ENCODE measurements at places on chromosomes 5 and 9. TPM values are rescaled to one million over a fixed set of nuclear protein-coding genes. Genes with fewer than 3 reads are reported as not detected.

The FABP6 gene
- total RNA-seq: not detected

The SLF1 gene
- 3.8 TPM for total RNA-seq

GRCh38 chr5:78569441-78569840 lies 79.1 kb downstream of the LHFPL2 start:
- DNase-seq: no peak

GRCh38 chr5:16679863-16680262 lies 63.1 kb upstream of the RETREG1 start:
- no peak for DNase-seq

GRCh38 chr9:37986771-37987258 lies 82.2 kb downstream of the SHB start:
- no peak for DNase-seq

DNA sequence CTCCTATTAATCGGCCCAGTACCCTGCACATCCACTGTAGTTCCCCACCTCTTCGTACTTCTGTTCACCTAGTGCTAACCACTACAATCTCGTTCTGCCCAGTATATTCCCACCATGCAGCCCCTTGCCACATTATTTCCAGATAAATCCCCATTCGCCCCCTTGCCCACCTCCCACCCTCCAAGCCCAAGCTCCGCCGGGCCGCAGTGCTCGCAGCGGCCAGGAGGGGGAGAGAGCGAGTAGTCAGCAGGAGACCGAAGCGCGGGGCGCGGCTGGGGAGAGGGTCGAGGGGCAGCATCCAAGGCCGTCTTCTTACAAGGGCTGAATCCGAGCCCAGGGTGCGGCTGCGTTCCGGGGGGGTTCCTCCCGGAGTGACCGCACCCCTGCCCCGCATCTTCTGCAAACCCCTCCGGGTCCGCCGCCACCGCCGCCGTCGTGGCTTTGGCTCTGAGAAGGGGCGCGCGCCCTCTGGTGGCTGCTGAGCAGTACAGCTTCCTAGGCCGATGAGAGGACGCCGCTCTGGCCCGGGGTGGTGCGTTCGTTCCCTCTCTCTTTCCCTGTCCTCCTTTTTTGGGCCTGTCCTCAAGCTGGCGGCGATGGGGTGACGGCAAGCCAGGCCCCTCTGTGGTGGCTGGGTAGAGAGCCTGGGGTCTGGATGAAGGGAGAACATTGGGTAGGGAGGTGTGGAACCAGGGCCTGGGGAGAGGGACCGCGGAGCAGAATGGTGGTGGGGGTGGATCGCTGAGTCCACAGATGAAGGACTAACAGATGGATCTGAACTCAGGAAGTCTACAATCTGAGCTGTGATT lies 30.0 kb upstream of the PSD2 start:
- DNase-seq: peak; percentile 88

DNA sequence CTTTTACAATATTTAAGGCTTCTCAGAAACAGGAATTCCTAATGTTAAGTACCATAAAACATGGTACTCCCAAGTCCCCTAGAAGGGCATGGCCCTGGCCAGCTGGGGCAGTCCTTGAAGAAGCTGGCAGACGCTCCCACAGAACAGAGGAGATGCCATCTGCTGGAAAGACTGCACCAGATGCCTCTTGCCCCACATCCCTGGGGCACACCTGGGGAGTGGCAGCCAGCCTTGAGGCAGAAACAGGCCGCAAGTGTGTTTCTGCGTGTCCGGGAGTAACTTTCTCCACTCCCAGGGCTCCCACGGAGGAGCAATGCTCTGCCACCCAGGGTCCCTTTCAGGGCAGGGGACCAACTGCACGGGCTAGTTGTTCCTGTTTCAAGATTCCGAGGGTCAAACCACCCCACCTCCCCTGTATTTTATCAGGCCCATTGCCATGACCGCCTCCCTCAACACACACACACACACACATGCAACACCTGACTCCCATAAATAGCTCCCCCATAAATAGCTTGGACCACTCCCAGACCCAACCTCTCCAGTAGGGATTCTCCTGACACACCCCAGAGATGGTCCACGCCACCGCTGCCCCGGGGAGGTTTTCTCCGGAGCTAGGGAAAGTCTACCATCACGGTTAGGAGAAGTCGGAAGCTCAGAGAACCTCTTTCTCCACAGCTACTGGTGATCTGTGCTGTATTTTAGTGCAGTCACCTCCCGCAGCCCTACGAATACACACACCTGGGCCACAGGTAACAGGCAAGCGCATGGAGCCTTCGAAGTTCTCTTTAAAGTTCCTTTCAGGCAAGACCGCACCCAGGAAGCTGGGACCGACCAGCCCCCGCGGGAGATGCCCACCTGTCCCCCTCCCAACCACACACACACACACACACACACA lies 1.5 kb downstream of the SPOCK1 start:
- no peak for DNase-seq

GRCh38 chr9:128552744-128553440 lies 505 bp downstream of the SPTAN1 start:
- DNase-seq: peak; percentile 83

The GTF2H2C gene
- 12.0 TPM for total RNA-seq

The JAKMIP2 gene
- total RNA-seq: not detected

The MAPKAP1 gene
- total RNA-seq: 70.2 TPM

GRCh38 chr5:119417891-119418605 lies 34.2 kb upstream of the HSD17B4 start:
- no peak for DNase-seq

The SCGB3A2 gene
- not detected for total RNA-seq

GRCh38 chr5:57692582-57693487 lies 210.2 kb upstream of the ACTBL2 start:
- peak; percentile 80 for DNase-seq

The NOXA1 gene
- total RNA-seq: 4.5 TPM

DNA sequence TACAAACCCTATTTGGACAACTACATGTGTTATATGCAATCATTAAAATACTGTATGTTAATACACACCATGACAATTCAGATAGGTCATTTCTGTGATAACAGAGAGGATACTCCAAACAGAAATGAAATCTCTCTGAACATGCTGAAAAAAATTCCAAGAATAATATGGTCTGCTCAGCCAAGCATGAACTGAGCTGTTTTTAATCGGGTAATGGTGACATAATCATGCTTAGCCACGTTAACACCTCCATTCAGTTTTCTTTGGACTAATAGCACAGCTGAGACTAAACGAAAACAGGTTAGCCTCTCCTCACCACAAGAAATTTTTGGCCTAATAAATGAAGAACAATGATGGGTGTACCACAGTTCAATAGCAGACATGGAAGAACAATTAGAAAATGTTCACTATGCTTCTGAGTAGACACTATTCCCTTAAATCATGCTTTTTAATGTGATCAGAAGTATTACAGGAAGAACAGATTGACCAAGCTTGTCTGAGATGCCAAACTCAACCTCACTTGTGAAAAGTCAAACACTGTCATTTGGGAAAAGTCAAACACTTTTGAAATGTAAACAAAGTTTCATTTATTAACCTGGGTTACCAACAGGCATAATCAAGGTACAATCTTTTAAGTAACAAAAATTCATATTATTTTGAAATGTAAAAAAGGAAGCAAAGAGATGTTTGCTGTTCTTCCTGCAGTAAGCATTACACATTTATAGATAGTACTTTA lies 19.4 kb downstream of the RAB14 start:
- no peak for DNase-seq

GRCh38 chr5:134567641-134568336 lies 42.3 kb downstream of the JADE2 start:
- no peak for DNase-seq

DNA sequence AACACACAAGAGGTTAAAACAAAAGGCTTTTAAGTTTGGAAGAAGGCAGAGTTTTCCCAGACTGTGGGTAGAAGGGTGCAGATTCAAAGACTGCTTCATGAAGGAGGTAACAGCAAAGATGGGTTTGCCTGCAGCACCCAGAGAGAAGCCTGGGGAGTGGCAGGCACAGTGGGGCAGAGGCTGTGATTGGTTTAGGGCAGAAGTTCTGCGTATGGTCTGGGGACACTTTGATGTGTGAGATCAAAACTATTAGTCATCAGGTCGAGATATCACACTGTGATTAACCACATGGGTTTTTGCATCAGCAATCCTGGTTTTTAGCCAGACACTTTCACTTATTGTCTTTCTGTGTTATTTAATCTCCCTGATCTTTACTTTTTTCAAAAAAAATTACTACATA lies 188.8 kb upstream of the GLRA1 start:
- DNase-seq: no peak

The WHRN gene
- 13.8 TPM for total RNA-seq

The SECISBP2 gene
- 60.2 TPM for total RNA-seq

- no peak for DNase-seq
Measured at GRCh38 chr9:15144622-15145061, 162.4 kb downstream of the TTC39B start.

DNA sequence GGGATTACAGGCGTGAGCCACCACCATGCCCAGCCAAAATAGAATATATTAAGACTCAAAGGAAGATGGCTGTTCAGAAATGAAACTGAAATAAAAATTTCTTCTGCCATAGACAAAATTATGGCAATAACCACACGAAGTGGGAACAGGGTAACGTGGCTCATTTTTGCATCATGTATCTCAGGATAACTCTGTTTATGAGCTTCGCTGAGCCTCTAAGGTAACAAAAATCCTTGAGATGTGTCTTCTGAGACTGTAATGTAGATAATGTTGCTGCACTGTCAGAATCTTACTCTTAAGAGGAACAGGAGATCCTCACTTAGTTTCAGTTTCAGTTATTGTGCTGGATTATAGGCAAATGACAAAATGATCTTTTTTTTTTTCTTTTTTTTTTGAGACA lies 153.8 kb downstream of the GOLPH3 start:
- no peak for DNase-seq

DNA sequence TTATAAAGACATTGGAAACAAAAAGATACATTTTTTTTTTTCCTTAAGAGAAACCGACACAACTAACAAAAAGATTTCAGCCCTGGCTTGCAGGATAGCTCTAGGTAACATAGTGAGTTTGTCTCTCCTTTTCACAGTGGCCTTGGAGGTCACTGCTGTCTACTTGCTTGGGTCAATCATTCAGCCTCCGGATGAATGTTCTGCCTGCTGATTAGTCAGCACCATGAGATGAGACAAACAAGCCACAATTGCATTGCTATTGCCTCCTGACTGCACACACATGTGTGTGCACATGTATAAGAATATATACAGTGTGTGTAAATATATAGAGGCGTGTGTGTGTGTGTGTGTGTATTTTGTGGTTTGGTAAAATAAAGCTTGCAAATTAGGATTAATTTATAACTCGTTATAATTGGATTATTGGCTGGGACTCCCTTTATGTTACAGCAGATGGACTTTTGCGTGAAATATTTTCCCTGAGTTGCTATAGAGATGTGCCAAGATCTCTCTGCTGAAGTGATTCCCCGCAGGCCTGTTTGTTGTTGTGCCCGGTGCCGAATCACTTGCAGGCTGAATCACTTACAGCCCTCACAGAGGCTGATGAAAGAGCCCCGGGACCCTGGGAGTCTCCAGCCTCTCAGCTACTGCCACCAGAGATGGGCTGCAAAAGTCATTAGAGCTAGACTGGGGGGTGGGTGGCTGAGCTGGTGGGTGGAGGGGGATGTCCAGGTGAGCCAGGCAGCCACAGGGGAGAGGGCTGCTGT lies 161.2 kb downstream of the FGF18 start:
- no peak for DNase-seq

- DNase-seq: no peak
Measured at GRCh38 chr5:157993201-157993600, 134.3 kb upstream of the CLINT1 start.

The SUSD3 gene
- total RNA-seq: 5.5 TPM

The MSX2 gene
- total RNA-seq: 3.5 TPM

DNA sequence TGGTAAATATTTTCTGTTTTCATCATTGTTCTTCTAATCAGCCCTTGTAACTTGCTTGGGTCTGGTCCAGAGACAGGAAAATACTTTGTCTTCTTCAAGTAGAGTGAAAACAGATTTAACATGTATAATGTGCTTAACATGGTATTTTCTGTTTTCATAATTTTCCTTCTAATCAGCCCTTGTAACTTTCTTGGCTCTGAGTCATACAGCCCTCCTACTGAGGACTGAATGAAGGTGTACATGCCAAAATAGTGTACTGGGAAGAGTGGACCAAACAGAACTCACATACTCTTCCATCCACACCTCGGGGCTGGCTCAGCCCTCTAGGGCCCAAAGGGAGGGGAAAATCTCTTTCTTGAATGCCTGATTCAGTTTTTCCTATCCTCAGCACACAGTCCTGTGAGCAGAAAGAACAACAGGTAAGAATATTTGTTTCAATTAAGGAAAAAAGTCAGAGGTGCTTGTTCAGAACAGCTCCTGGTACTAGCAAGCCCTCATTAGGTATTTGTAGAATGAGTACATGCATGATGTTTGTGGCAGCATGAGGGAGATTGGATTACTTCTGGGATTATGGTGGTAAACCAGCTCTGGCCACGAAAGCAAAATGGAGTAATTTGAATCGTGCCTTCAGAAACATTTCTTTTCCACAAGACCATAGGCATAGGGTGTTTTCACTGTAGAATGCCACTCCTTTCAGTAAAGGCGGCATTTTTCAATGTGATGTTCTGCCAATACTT lies 24.2 kb upstream of the MACIR start:
- no peak for DNase-seq

GRCh38 chr5:169303119-169303515 lies 2.2 kb upstream of the SLIT3 start:
- no peak for DNase-seq

The NUTM2F gene
- total RNA-seq: not detected

- no peak for DNase-seq
Measured at GRCh38 chr5:15594977-15595568, 95.1 kb downstream of the FBXL7 start.

- no peak for DNase-seq
Measured at GRCh38 chr5:180376511-180376910, 23.4 kb upstream of the GFPT2 start.

The SLC4A9 gene
- 0.56 TPM for total RNA-seq

The GZMA gene
- total RNA-seq: not detected

The SV2C gene
- 0.23 TPM for total RNA-seq

GRCh38 chr5:60455589-60455988 lies 244.4 kb downstream of the DEPDC1B start:
- DNase-seq: no peak

DNA sequence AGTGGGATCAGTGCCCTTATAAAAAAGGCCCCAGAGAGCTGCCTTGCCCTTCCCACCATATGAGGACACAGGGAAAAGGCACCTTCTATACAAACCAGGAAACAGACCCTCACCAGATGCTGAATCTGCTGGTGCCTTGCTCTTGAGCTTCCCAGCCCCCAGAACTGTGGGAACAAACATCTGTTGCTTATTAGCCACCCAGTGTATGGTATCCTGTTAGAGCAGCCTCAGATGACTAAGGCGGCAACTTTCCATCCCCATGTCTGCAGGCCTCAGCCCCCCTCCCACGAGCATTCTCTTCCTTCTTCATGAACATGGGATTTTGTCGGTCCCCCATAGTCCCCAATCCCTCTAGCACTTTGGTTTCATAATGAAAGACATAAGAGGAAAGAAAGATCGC lies 202.5 kb upstream of the GAS1 start:
- no peak for DNase-seq

GRCh38 chr5:69502767-69503488 lies 10.3 kb downstream of the OCLN start:
- no peak for DNase-seq
